ENCODE measurements at places on chromosomes 2 and 18.

GRCh38 chr2:33146102-33146501 lies 199.3 kb downstream of the LTBP1 start:
- DNase-seq = no peak

DNA sequence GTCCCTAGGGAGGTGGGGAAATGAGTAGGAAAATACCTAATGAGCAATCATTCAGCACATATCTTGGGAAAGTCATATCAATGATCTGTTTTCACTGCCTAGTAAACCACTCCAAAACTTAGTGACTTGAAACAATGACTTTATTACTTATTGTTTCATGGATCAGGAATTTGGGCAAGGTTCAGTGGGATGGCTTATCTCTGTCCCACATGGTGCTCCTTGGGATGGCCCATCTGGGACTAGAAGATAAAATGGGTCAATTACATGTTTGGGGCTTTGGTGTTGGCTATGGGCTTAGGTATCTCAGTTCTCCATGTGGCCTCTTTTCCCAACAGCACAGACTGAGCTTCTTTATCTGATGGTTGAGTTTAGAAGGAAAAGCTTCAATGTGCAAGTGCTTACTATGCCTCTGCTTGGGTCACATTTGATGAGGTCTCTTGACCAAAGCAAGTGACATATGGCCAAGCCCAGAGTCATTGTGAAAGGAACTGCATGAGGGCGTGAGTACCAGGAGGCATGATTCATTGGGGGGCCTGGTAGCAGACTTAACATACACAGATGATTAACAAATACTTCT lies 218.1 kb upstream of the TNP1 start:
- no peak for DNase-seq

DNA sequence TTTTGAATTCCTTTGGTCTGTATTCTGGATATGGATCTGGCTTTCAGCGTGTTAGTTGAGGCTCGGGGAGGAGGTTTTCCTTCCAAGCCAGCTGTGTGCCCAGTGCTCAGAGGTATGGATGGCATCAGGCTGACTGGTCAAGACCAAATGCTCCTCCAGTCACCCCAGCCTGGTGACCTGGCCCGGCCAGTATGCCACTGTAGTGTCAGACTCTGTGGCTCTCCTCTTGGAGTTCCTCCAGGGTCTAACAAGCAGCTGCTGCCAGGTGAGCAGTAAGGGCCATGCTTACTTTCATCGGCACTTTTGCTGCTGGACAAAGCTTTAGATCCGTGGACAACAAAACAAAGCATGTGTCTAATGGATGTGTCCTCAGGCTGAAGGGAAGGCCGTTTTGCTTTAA lies 44.1 kb downstream of the CABLES1 start:
- DNase-seq = no peak

DNA sequence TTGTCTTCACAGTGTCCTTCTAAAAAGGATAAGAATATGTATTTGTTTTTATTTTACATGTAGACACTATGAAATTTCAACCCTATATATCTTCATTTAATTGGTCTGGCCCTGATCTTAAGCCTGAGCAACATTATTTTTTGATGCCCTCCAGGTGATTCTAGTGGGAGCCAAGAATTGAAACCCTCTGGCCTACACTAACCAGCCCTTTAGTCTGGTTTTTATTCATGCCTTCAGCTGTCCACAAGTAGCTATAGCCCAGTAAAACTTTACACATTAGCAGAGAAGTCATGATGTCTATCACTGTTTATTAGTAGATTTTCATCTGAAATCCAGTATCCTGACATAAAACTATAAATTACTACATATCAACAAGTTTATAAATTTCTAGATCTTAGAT lies 52.7 kb upstream of the UBXN4 start:
- DNase-seq = no peak

DNA sequence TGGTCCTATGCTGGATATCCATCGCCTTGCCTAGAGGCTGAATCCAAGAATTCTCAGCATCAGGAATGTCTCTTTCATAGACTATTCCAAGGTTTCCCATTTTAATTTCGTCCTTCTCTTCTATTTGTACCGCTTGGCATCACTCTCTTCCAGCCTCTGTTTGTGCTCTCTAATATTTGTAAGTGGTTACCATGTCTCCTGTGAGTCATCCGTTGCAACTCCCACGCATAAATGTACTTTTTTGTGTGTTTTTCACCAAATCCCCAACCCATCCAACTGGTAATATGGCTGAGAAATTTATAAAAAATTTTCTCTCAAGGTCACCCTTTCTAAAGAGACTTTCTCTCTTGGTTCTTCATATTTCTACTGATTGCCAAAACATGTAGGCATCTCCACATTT lies 21.8 kb downstream of the COLEC12 start:
- no peak for DNase-seq

DNA sequence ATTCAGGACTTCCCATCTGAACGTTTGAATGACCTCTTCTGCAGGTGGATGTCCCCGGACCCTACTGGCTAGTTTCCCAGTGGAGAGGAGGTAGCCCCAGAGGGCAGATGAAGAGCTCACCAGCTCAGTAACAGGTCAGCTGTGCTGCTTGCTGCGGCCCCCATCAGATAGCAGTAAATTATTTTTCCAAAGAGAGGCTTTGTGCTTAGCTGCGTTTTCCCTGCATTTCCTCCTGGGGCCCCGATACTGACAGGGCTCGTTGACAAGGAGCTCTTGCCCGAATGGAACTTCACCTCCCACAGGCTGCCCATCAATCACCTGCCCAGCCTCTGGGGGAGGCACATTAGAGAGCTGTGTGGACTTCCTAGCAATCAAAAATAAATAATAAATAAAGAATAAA lies 185.8 kb downstream of the DOK6 start:
- no peak for DNase-seq

- DNase-seq = no peak
Observed at GRCh38 chr2:120289221-120289906, 36.7 kb downstream of the RALB start.

DNA sequence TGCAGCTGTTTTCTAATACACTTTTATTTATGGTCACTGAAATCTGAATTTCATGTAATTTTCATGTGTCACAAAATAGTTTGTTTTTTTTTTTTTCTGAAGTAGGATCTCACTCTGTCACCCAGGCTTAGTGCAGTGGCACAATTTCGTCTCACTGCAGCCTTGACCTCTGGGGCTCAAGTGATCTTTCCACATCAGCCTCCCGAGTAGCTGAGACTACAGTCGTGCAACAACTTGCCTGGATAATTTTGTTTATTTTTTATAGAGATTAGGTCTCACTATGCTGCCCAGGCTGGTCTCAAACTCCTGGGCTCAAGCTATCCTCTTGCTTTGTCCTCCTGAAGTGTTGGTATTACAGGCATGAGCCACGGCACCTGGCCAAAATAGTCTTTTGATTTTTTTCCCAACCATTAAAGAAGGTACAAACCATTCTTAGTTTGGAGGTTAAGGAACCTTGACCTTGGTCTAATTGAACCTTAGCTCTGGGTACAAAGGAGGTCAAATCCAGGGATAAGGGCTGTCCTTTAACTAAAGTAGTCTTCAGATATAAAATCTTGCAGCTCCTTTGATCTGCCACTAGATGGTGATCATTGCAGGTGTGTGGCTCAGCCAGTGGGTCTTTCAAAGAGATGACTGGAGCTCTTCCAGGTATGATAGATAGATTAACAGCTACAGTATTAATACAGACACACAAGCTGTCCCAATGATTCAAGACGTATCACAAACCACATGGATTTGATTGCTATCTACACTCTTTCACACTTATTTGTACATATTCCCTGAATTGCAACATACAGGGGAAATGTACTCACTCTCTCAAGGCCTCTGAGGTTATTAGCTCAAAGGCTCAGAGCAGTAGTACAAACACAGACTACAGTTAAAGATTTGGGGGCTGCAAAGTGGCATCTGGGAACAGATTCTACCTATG lies 4.7 kb upstream of the KRCC1 start:
- no peak for DNase-seq

DNA sequence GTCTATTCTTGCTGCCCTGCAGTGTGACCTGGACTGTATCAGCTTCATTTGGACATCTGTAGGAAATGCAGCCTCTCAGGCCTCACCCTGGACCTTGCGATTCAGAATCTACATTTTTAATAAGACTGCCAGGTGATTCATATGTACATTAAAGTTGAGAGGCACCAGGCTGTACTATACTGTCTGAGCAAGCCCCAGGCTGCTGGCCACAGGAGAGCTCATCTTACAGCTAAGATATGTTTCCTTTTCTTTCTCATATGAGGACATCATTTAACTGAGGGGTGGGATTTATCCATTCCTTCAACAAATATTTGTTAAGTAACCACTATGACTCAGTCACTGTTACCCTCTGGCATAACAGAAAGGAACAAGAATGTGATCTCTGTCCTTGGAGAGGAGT lies 78.2 kb upstream of the GCFC2 start:
- DNase-seq = no peak

DNA sequence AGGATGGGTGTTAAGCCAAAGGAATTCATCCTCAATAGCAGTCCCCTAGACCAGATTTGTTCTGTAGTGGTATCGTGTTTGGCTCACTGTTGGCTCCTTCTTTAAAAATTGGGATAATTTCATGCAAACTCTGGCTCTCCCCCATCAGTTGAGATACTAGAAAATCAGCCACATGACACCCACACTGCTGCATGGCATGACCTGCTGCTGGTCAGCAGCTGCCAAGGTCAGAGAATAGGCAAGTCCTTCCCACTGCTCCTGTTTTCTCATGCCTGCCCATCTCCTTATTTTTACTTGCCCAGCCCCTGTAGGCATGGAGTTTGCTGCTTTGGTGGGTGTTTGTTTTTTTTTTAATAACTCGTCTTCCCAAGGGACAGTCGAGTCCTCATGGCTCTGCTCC lies 1.0 kb upstream of the SNRNP200 start:
- no peak for DNase-seq

- no peak for DNase-seq
Observed at GRCh38 chr2:158507679-158508078, 50.9 kb downstream of the PKP4 start.

DNA sequence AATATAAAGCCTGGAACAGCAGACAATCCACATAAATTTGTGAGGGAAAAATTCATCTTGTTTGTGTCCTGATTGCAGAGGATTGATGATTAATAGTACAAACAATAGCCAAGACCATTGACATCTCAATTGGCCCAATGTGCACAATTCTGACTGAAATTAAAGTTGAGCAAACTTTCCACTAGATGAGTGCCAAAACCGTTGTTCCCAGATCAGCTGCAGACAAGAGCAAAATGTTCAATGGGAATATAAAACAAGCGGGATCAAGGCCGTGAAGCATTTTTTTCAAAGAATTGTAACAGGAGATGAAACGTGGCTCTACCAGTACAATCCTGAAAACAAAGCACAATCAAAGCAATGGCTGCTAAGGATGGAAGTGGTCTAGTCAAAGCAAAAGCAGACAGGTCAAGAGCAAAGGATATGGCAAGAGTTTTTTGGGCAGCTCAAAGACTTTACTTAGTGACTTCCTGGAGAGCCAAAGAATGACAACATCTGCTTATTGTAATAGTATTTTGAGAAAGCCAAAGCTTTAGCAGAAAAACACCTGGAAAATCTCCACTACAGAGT lies 55.9 kb upstream of the KIF5C start:
- DNase-seq = no peak

DNA sequence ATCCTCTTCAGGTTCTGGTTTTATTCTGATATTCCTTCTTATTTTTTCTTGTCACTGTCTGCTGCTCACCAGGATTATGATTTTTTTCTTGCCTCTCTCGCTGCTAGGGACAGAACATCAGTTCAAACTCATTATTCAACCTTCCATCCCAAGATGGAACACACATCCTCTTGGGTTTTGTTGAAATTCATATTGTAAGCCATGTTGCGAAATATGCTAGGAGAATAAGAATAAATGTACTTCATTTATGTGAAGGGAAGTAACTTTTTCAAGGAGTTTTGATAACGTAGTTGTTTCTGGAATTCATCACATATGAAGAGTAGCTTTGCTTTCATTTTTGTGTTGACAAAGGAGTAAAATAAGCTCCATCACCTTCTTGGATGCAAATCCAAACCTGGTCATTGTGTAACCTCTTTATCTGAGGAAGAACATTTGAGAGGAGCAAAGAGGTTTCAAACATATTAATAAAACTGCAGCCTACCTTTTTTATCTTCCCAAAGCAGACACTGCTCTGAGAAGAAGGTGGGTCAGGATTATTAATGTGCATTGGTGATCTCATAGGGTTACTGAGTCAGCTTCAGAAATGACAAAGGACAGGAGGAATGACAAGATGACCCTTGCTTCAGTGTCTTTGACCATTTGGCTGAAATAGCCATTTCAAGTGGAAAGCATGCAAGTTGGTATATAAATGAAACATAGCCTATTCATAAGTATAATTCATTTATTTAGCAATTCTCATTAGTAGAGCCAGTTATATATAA lies 280.0 kb downstream of the GULP1 start:
- no peak for DNase-seq
